ENCODE measurements at places on chromosomes 2 and 18.

DNA sequence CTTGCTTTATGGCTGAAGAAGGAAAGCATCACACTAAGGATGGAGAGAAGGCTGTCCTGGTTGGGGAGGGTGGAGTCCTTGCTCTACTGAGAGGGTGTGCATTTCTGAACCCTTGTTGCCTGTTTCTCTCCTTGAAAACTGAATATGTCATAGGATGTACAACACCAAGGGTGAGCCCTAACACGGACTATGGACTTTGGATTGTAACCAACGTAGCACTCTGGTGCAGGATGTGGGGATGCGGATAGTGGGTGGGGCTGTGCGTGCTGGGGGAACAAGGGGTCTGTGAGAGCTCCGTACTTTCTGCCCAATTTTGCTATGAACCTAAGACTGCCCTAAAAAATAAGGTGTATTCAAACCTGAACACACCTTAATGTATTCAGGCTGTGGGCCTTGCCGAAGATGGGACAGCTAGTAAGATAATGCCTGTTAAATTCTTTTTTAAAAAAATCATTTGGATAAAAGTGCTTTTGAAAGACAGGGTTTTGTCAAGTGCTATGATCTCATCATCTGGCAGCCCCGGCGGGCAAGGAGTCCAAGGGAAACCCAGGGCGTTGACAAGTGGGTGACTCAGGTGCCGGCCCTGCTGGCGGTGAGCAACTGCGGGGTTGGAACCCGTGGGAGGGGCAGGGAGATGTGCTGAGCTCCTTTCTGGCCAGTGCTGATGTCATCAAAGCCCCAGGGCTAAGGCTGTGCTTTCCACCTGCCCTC is 54.0 kb downstream of the GATA6 start:
- DNase-seq: peak; percentile 59

GRCh38 chr2:180012523-180012922 is 5.4 kb upstream of the CWC22 start:
- DNase-seq: no peak

- no peak for DNase-seq
Measured at GRCh38 chr2:16613539-16614011, 52.1 kb downstream of the CYRIA start.

- no peak for DNase-seq
Measured at GRCh38 chr2:8682719-8683667, 1.1 kb downstream of the ID2 start.

- DNase-seq: no peak
Measured at GRCh38 chr2:240713928-240714746, 22.5 kb downstream of the AQP12A start.

DNA sequence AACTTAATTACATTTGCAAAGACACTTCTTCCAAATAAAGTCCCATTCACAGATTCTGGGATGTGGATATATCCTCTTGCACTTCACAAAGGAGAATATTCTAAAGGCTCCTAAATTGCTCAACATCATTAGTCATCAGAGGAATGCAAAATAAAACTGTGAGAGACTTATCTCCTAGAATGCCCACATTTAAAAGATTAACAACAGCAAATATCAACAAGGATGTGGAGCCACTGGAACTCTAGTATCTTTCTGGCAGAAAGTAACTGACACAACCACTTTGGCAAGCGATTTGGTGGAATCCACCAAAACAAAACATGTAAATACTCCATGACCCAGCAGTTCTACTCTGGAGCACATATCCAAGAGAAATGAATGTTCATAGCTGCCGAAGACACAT is 4.6 kb downstream of the NEU2 start:
- no peak for DNase-seq

DNA sequence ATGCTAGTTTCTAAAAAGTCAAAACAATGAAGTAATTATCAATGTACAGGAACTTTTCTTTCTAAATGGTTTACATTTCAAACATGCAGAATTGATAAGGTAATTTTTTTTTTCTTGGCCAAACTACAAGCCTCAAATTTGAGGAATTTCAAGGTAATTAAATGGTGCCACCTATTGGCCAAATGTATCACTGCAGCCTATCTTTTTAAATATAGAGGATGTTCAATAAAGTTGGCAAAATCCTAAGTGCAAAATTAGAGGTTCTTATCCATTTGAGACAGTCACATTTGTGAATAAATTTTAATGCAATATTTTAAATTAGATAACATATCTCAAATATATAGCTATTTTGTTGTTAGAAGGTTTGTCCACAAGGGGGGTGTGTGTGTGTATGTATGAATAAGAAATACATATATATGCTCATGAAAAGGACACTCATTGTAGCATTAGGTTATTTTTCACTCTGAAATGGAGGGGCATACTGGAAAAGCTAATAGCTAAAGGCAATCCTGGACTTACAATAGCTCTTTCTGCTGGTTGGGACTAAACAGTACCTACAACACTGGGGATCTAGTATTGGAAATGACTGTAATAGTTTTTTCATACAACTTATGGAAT is 26.2 kb downstream of the MMADHC start:
- no peak for DNase-seq

DNA sequence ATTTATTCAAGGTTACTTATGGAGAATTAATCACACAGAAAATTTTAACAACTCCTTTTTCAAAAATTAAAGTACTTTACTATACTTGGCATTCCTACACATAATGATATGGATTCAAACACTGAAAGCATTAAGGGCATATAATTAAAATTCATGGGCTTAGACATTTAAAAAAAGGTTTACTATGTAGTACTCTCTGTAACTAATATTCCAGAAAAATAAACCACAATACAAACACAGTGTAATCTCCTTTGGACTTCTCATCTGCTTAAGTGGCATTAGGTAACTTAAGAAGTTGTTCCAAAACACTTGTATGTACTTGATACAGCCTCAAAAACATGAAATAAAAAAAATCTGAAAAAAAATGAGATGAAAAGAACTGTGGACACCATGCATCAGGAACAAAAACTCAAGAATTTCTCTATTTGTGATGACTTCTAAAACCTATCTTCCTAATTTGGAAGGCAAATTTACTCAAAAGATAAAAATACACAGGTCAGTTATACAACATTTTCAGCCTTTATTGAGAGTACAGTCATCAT is 21.0 kb downstream of the C1D start:
- DNase-seq: no peak

- DNase-seq: no peak
Measured at GRCh38 chr2:69428981-69429380, 8.3 kb downstream of the NFU1 start.

- DNase-seq: no peak
Measured at GRCh38 chr2:23543728-23544127, 158.7 kb downstream of the KLHL29 start.

- no peak for DNase-seq
Measured at GRCh38 chr18:12990123-12990475, 1.1 kb upstream of the CEP192 start.

DNA sequence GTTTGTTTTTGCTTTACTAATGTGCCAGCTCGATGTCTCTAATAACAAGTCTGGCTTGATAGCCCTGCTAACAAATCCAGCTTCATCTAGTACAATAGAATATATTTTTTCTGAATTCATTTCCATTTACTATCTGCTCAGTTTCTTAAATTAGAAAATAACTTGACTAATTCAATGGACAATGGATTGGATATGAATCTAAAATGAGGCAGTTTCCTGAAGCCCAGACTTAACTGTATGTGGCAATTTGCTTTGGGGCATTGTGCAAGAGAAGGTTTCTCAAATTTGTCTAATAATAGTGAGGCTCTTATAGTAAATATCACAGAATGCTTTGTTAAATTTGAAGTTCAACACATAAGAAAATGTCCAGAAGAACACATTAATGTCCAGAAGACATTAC is 25.8 kb downstream of the CALCRL start:
- DNase-seq: no peak

DNA sequence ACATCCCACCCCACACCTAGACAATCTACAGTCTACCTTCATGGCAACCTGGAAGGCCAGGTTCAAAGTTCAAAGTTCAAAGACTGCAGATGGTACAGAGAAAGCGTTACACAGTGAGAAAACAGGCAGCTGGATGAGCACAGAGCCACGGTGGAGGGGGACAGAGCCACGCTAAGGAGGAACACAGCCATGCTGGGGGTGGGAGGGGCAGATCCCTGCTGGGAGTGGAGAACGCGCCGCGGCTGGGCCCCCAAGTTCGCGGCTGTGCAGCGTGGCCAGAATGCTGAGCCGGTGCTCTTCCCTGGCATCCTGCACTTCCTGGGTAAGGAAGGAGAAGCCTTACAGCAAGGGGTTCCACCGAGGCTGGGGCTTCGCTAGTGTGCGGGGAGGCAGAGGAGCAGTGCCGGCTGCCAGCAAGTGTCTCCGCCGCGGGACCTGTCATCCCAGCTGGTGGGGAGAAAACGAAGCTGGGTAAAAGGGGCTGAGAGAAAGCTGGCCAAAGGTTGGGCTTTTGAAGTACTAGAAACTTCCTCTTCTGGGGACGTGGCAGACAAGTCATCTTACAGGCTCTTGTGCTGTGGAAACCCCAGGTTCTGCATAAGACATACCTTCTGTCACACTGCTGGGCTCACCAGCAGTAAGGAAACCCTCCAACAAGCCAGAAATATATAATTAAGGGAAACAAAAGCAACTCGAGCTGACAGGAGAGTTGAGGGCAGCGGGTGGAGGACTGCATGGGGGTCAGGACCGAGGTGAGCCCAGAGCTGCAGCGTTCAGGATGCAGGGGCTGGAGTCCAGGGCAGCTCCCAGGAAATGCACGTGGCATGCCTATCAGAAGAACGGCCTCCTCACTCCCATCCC is 115.5 kb downstream of the HDAC4 start:
- DNase-seq: no peak

- no peak for DNase-seq
Measured at GRCh38 chr2:170828533-170828916, 11.8 kb downstream of the GAD1 start.

- no peak for DNase-seq
Measured at GRCh38 chr2:222298001-222298310, 842 bp downstream of the PAX3 start.

- DNase-seq: no peak
Measured at GRCh38 chr2:94996305-94997100, 29.0 kb upstream of the MAL start.

DNA sequence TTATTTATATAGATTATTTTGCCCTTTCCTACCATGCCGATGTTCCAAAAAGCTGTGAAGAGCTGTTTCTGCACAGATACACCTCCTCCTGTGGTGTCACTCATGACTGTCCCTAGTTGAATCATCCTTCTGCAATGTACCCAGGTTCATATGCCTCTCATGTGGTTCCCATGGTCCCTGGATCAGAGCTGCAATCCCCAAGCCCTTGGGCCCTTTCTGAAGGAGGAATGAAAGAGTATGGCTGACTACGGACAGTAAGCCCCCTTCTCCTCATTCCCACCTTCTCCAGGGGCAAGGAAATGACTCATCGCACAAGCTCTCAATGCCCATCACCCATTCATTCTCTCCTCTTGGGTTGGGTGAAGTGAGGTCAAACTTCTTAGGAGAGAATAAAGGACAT is 63.9 kb upstream of the ACVR1 start:
- DNase-seq: no peak

GRCh38 chr2:174184915-174185314 is 63.4 kb downstream of the OLA1 start:
- DNase-seq: no peak

GRCh38 chr2:110105608-110106467 is 9.8 kb downstream of the MALL start:
- DNase-seq: no peak
